CD4-positive, alpha-beta T cell treated with Interferon gamma for 1 hour (primary cell): ENCODE measurements at places on chromosomes 16 and 17.

GRCh38 chr17:57255182-57255775 lies 1.0 kb upstream of the MSI2 start:
- no peak for DNase-seq

- no peak for DNase-seq
Observed at GRCh38 chr17:70829876-70830275, 660.5 kb downstream of the KCNJ2 start.

- no peak for DNase-seq
Observed at GRCh38 chr16:12971241-12971640, 69.8 kb downstream of the SHISA9 start.

GRCh38 chr16:85819245-85819644 lies 19.8 kb downstream of the COX4I1 start:
- peak; percentile 79 for DNase-seq

- DNase-seq: peak; percentile 74
Observed at GRCh38 chr16:88857728-88858339, 907 bp downstream of the TRAPPC2L start.

GRCh38 chr17:50659179-50659578 lies 24.5 kb downstream of the ABCC3 start:
- DNase-seq: no peak

DNA sequence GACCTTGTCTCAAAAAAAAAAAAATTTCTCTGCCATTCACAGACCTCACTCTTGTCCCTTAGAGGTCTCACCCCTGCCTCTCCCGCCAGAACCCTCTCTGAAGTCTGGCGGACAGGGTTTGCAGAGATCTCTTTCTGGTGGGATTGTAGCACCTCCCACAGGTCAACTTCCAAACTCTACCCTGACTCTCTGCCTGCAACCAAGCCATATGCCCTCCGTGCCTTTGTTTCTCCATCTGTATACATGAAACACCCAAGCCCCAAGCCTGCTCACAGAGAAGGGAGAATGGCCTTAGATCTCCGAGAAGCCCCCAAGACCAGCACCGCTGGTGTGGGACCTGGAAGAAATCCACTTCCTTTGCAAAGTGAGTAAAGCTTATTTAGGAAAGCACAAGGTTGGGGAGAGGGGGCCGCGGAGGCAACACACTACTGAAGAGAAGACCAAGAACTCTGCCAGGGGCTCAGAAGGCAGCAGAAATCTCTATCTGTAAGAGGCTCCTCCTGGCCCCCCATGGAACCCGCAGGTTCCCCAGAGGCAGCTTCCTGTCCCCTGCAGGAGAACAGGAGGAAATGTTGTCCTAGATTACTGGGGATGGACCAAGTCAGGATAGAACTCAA lies 219.9 kb downstream of the C16orf78 start:
- no peak for DNase-seq

DNA sequence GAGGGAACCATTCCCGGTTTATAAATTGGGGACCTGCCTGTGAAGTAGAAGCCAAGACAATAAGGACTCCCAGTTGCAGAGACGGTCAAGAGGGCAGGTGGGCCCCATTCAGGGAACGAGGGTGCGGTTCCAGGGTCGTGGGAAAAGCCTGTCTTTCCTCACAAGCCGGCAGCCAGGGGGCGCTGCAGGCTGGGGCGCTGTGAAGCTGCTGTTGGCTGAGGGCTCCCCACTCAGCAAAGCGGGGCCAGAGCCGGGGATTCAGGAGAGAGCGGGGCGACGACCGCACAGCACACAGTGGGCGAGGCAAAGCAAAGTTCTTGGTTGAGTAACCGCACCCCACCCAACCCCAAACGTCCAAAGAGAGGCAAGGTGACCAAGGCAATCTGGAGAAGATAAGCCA lies 24.9 kb downstream of the CDRT15 start:
- DNase-seq: peak; percentile 34

DNA sequence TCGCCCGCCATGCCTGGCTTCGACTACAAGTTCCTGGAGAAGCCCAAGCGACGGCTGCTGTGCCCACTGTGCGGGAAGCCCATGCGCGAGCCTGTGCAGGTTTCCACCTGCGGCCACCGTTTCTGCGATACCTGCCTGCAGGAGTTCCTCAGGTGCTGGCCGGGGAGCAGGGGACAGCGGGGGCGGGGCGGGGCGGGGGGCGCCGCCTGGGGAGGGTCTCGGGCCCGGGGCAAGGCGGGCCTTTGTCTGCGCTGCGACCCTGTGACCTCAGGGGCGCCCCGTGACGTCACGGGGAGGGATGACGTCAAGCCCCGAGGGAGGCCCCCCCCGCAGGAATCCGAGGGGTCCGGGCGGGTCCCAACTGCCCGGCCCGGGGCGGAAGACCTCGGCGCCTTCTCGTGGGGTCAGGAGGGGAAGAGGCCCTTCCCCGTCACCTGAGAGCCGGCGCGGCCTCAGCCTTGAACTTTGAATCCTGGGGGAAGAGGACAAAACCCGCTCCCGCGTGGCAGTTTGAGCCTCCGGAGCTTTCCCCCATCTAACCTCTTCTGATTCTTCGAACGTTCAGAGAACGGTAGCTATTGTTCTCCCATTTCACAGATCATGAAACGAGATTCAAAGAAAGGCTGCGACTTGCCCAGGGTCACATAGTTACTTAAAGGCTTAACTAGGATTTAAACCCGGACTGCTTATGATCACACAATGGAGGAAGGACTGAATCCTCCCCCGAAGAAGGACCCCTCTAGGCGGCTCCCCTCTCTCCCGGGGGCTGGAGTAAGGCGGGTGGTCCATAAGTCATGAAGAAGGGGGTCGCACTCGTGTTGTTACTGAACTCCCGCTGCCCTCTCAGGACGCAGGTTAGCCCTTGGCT lies 527 bp downstream of the TRAF4 start:
- peak; percentile 68 for DNase-seq

DNA sequence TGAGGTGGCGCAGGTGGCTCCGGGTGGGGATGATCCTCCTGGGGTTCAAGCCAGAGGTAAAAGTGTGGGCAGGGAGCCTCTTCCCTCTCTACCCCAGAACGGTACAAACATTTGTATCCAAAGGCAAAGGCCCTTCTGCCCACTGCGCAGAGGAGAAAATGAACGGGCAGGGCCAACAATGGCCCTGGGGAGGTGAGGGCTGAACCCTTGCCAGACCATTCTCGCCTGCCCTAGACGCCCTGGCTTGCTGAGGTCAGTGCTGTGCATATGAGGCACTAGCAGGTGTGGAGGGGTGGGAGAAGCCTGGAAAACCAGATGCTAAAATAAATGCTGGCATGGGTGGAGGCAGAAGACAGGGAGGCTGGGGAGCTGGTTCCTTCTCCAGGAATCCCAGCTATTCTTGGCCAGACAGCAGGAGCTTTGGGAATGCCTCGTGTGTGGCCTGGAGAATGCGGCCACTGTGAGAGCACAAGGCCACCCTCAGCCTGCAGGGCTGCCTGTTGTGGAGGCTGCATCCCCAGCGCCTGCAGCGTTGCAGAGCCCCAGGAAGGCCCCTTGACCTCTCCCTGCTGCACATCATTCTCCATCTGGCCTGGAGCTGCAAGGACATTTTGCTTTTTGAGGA lies 4.5 kb downstream of the C17orf50 start:
- DNase-seq: no peak

DNA sequence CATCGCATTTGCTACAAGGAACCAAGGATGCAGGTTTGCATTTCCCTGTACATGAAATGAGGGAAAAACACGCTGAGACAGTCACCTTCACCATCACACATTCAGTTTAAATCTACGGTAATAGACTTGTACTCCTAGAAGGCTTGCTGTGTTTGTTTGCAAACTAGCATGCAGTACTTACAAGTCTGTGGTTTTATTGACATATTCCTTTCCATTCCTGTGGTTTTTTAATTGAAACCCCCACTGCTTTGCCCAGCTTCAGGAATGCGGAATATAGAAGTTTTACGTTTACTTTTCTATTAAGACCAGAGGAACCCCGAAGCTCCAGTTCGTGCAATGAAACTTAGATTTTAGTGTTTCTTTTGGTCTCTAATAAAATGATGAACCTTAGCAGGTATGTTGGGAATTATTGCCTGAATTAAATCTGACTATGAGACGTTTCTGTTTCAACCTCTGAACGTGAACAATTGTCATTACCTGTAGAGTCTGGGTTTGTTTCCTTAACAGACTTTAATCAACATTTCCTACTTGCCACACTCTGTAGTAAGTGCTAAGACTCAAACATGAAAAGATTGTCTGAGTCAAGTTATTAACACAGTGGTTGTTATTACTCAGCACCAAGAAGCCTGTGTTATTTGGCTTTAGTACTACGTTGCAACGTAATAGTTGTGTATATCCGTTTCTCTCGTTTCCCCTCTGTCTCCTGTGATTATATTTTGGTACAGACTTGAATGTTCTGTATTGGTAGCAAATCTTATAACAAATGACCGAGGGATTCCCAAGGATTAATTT lies 793.3 kb upstream of the GOT2 start:
- no peak for DNase-seq

- no peak for DNase-seq
Observed at GRCh38 chr16:67128417-67128816, 18.7 kb downstream of the PHAF1 start.

- DNase-seq: no peak
Observed at GRCh38 chr16:81595629-81596292, 151.2 kb downstream of the CMIP start.

DNA sequence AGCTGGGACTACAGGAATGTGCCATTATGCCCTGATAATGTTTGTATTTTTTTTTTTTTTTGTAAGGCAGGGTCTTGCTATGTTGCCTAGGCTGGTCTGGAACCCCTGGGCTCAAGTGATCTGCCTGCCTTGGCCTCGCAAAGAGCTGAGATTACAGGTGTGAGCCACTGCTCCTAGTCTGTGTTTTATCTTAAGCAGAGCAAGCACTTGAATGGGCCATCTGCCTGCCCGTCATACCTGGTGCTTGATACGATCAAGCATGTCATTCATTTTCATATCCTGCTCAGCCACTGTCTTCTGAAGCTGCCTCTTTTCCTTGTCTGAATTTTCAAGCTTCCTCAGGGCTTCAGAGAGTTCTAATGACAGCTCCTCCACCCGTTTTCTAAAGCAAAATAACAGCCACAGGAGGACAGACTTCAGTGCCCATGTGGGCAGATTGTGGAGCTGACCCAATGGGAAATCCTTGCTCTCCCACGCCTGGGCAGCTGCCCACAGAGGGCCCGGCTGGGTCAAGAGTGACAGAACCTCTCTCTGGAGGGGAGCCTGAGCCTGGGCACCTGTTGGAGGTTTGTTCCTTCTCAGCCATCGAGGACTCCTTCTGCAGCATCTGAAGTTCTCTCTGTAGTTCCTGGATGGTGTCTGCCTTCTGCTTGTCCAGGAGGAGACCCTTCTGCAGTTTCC lies 36.5 kb downstream of the DHX38 start:
- no peak for DNase-seq

DNA sequence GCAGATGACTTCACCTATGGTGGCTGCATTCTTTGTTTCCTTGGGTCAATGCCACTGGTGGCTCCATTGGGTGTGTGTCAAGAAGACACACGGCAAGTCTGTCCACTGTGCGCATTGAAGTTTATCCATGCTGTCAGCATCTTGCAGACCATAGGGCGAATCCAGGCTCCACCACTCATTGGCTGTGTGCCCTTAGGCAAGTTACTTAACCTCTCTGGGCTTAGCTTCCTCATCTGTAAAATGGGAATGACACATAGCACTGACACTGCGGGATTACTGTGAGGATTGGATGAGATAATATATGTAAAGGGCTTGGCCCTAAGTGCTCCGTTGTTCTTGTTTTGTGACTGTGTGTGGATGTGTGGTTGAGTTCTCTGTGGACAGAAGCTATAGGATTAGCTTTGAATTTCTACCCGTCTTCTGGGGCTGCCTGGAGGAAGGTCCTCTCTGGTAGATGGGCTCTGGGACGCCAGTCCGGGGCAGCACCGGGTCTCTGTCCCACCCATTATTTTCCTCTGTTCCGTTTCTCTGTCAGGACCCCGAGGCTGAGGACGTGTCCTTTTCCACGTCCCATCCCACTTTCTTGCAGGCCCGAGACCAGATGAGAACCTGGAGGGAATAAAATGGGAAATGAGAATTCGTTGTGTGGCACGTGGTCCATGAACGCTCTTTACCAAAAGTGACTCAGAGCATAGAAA lies 178.4 kb downstream of the IRF8 start:
- DNase-seq: no peak

DNA sequence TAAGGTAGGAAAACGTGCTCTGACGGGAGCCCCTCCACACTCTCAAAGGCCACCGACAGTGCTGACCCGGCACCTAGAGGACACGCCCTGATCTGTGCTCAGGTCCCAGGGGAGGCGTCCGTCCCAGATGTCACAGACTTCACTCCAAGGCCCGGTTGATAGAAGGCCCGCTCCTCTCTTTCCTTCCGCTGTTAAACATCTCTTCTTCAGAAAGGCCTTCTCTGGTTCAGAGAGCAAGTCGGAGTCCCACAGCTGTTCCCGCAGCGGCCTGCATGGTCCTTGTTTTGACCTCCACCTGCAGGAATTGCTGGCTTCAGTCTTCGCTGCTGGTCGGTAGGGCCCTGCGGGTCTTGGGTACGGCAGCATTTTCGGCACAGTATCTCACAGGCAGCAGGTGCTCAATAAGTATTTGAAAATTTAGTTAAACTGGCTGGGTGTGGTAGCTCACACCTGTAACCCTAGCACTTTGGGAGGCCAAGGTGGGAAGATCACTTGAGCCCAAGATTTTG lies 88.5 kb downstream of the MRC2 start:
- DNase-seq: no peak

DNA sequence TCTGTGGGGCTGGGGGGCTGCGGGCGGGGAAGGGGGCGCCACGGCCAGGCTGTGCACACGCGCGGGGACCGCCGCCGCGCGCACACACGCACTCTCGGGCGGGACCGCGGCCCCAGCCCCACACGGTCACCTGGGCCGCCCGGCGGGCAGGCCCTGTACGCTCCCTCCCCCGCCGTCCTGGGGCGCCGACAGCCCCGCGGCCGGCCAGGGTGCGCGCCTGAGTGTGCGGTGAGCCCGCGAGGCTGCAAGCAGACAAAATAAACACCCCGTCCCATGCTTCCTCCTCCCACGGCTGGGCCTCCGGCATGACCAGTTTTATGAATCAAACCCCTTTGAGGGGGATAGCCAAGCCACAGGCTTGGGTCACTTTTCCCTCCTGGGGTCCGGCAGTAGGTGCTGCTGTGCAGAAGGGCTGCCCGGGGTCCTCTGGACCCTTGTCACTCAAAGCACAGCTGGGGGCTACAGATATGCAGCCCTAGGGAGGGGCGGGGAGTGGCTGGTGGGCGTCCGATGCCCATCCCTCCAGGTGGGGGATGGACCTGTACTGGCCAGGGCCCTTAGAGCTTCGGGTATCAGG lies 441 bp downstream of the VASN start:
- DNase-seq: no peak

- no peak for DNase-seq
Observed at GRCh38 chr16:53511403-53512280, 8.6 kb upstream of the AKTIP start.

GRCh38 chr17:18191967-18192366 lies 8.3 kb downstream of the ALKBH5 start:
- no peak for DNase-seq

DNA sequence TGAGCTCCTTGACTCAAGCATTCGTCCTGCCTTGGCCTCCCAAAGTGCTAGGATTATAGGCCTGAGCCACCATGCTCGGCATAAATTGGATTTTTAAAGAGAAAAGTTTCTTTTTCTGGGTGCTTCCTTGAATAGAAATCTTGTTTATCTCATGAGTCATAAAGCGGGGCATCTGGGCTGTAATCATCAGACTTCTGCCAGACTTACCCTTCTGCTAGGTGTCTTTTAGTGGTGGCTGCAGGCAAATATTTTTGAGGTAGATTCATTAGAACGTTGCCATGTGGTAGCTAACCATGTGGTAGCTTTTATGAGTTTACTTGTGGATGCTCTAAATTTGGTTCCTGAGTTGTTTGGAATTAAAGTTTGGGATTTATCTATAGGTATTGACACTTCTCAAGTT lies 13.4 kb downstream of the PGS1 start:
- no peak for DNase-seq

GRCh38 chr16:19346335-19346922 lies 60.9 kb downstream of the CLEC19A start:
- DNase-seq: no peak

GRCh38 chr17:2412561-2413021 lies 11.7 kb upstream of the MNT start:
- DNase-seq: no peak
